ENCODE measurements at places on chromosomes 3 and 15. TPM values are rescaled to one million over a fixed set of nuclear protein-coding genes. Genes with fewer than 3 reads are reported as not detected.
A peak's percentile ranks its signal among the peaks of the same experiment; 100 is the strongest.

DNA sequence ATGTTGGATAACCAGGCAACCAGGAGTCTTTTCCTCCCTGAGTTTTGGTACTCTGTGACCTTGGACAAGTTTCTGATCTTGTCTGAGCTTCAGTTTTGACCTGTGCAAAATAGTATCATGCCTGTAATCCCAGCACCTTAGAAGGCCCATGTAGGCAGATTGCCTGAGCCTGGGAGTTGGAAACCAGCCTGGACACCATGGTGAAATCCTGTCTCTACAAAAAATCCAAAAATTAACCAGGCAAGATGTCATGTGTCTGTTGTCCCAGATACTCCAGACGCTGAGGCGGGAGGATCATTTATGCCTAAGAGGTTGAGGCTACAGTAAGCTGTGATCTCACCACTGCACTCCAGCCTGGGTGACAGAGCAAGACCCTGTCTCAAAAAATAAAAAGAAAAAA, 114.8 kb downstream of the IL12A start:
- DNase-seq: no peak

- DNase-seq: no peak
Observed at GRCh38 chr15:81363718-81364500, 10.1 kb downstream of the TMC3 start.

DNA sequence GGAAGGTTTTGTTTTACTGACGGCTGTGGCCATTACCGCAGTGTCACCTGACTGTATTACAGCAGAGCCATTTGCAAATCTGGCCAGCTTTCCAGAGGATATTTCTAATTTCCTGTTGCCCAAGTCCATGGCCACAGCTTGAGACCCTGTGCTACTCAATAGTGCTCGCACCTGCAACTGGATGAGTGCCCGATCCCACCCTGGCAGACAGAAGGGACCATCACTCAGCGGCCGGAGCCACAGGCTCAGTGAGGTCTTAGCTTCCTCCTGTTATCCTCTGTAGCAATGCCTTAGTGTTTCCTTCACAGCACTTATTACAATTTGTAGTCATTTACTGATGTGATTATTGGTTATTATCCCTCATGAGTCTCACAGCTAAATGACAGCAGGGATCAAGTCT, 184.8 kb downstream of the LRRN1 start:
- DNase-seq: no peak

DNA sequence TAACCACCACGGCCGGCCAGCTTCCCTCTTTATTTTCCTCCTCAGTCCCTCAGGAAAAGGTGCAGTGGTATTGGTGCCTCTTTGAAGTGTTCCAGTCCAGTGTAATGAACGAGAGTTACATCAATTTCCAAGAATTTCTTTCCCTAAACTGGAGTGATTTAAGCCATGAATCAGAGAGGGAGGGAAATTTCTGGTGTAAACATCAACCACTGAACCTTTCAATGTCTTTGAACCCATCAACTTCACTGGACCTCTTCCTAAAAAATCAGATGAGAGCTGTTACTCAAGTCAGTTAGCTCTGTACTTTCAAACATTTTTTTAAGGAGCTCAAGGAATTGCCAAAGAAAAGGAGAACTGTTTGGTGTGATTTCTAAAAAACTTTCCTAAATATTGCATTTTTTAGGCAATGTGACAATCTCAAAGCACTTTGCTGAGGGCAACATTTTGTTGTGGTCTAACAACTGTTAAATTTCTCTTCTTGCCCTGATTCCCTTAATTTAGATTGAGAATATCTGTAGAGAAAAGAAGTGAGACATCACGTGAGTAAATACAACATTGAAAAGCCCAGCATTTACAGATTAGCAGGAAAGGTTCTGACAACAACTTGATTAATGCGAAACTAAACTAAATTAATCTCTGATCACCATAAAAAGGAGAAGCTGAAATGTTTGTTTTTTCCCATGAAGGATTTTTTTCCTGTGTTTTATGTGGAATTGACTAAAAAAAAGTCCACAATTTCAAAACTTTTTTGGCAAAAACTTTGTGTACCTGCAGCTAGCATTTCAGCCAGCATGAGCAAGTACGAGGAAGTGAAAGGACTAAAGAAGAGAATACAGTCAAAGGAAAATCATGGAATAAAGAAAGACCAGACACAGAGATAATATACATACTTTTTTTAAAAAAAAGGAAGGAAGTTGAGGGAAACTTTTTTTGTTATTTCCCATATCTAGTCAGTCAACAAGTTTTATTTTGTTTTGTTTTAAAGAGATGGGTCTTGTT, 9.1 kb upstream of the DAZL start:
- DNase-seq: no peak

- no peak for DNase-seq
Observed at GRCh38 chr3:179710079-179710478, 57.2 kb downstream of the USP13 start.

DNA sequence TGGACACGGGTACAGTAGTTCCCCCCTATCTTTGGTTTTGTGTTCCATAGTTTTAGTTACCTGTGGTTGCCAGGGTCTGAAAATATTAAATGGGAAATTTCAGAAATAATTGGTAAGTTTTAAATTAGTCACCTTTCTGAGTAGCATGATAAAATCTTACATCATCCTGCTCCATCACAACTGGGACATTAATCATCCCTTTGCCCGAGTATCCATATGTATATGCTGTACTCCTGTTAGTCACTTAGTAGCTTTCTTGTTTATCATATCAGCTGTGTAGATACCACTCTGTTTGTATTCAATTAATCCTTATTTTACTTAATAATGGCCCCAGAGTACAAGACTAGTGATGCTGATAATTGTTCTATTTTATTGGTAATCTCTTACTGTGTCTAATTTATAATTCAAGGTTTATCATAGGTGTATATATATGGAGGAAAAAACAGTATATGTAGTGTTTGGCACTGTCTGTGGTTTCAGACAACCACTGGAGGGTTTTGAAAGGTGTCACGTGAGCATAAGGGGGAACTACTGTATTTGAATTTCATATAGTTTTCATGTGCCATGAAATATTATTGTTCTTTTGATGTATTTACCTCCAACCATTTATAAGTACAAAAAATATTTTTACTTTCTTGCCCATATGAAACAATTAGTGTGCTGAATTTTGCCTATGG, 41.4 kb downstream of the CTDSPL2 start:
- no peak for DNase-seq

- DNase-seq: no peak
Observed at GRCh38 chr3:44561076-44561475, 6.1 kb downstream of the ZKSCAN7 start.

- DNase-seq: no peak
Observed at GRCh38 chr3:51709675-51710074, 2.8 kb downstream of the GRM2 start.

DNA sequence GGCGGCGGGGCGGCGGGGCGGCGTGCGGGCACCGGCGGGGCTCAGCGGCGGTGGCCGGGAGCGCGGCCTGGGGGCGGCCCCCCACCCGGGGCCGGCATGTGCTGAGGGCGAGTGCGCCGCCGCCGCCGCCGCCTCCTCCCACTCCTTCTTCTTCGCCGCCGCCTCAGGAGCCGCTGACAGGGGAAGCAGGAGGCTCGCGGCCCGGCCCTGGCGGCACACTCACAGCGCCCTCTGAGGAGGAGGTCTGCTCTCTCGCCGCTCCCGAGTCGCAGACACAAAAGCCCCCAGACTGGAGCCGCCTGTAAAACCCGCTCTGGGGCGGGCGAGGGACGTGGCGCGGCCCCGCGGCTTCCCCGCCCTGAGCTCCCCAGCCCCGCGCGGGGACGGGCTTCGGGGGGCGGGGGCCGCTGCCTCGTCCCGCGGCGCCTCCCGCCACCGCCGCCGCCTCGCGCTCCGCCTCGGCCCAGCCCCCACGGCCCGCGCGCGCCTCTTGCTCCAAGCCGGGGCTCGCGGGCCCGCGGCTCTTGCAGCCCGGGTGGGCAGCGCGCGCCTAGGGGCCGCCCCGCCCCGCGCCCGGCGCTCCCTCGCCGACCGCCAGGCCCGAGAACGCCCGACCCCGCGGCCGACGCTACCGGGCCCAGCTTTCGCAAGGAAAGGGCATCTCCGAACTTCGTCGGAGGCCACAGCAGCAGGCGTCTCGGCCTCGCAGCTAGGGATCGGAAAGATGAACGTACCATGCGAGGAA, at the start of gene PYGO1:
TSS of gene PYGO1 (minus strand) at position 276 of the 745 bp plus-strand sequence. CDS start 462 bp downstream, outside the sequence.
- DNase-seq: peak; percentile 50

DNA sequence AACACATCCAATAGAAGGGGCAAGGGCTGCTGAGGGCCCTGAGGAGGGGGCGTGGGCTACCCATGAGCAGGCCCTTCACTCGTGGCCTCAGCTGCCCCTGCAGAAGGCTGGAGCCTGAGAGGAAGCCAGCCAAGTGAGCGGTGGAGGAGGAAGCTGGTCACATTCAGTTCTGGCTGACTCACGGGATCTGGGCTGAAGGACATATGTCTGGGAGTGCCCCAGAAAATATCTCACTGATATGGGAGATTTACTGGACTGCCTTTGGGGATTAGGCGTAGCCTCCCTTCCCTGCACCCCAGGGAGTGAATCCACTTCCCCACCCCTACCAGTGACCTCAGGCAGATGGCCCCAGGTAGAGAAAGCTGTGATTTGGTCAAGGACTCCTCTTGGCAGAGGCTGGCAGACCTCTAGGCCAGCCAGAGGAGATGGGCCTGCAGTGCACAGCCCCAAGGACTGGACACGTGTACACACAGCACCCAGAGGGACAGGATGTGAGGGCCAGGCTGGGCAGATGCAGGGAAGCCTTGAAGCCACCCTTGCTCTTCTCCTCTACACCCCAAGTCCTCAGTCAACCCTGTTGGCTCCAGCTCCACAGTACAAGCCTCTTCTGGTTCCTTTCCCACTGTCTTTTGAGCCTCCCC, 14.2 kb upstream of the ANKDD1A start:
- DNase-seq: no peak

GRCh38 chr3:137134431-137134830, 176.6 kb downstream of the IL20RB start:
- DNase-seq: no peak

- no peak for DNase-seq
Observed at GRCh38 chr15:77898811-77899730, 178.4 kb downstream of the TBC1D2B start.

- DNase-seq: no peak
Observed at GRCh38 chr3:12131351-12132090, 27.2 kb downstream of the TIMP4 start.

DNA sequence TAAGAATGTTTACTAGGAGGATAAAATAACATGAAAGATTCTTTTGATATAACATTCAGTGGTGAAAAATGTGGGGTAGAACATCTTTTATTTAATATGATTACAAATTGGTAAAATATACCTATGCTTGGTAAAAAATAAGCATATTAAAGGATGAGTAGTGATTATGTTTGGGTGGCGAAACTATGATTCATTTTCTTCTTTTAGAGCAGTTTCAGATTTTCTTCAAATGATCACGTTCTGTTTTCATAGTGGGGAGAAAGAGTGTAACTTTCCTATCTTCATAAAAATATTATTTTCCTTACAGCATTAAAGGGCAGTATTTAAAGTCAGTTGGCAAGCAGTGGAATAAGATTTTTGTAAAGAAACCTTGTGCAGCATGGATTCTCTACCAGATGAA, 15.5 kb downstream of the DZIP3 start:
- no peak for DNase-seq

- DNase-seq: no peak
Observed at GRCh38 chr3:13235079-13235478, 161.8 kb upstream of the IQSEC1 start.

DNA sequence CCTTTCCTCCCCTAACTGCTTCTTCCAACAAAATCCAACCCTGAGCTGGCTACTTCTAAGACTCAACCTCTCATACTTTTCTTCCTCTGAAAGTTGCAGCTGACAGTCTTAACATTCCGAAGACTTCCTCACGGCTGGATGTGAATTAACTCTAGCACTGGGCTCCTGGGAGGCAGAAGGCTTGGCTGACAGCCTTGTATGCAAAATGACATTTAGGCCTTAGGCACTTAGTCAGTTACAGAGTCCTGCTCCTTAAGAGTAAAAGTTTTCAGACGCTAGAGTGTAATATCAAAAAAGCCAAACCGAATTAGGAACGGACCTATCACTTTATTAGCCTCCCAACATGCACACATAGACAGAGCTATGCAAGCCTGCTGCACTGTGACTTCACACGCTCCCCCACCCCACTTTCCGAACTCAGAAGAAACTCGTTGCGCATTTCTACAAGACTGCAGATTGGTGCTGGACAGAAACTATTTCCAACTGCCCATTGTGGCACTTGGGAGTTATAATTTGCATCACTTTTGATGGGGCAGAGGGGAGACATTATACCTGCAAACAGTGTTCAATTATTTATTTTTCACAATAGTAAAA, 15.5 kb upstream of the ANXA2 start:
- no peak for DNase-seq

GRCh38 chr3:60610441-60611112, 640.7 kb downstream of the FHIT start:
- no peak for DNase-seq

DNA sequence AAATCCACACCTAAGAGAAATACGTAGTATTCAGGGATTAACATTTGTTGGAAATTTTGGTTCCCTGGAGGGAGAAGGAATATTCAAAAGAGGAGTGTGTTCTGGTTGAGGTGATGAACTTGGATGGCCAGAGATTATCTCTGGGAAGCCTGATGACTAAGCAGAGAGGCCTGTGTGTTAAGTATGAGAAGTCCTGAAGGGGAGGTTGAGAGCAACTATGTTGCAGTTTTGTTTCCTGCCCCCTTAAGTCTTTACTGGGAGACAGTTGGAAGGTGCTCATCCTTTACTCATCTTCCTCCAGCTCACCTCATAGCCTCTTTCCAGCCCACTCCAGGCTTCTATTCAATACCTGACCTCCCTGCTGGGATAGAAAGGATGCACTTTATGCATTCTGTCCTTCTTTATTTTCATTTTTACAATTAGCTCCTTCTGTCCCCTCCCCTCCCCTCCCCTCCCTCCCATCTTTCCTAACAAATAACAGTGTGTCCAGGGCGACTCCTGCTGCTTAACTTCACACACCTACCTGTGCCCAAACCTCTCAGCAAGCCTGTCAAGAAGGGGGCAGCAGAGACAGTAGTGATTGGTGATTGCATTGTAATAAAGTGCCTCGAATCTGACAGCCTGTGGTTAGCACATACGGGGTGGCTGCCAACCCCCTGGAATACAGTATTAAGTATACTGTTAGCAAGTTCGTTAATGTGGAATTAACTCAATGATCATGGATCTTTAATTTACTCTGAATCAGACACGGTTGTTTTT, 11.9 kb downstream of the RAP2B start:
- no peak for DNase-seq

Gene GPR160
- polyA plus RNA-seq: 44.0 TPM

Gene POLG
- 58.0 TPM for polyA plus RNA-seq

Gene HDC
- polyA plus RNA-seq: 1.3 TPM

Gene SPTBN5
- 2.3 TPM for polyA plus RNA-seq

Gene GP5
- 0.40 TPM for polyA plus RNA-seq

Gene SLC12A1
- polyA plus RNA-seq: 433 TPM

Gene CPLX3
- not detected for polyA plus RNA-seq

Gene LTF
- polyA plus RNA-seq: 1.6 TPM

Gene ADGRG7
- 0.20 TPM for polyA plus RNA-seq

Gene IDH3A
- 58.9 TPM for polyA plus RNA-seq

Gene SEMA6D
- polyA plus RNA-seq: 36.4 TPM

Gene ZNF280D
- 55.0 TPM for polyA plus RNA-seq

Gene UROC1
- polyA plus RNA-seq: 0.21 TPM

Gene GOLGA8Q
- 0.89 TPM for polyA plus RNA-seq

Gene ATRIP
- polyA plus RNA-seq: 13.2 TPM
